Mesenteric fat pad (tissue), 1 donor: ENCODE measurements at places on chromosomes 12 and 14.

GRCh38 chr12:132373901-132374611, 44.7 kb upstream of the GALNT9 start:
- DNase-seq, result no peak

GRCh38 chr12:128323145-128323920, 56.4 kb downstream of the TMEM132C start:
- DNase-seq, result no peak

DNA sequence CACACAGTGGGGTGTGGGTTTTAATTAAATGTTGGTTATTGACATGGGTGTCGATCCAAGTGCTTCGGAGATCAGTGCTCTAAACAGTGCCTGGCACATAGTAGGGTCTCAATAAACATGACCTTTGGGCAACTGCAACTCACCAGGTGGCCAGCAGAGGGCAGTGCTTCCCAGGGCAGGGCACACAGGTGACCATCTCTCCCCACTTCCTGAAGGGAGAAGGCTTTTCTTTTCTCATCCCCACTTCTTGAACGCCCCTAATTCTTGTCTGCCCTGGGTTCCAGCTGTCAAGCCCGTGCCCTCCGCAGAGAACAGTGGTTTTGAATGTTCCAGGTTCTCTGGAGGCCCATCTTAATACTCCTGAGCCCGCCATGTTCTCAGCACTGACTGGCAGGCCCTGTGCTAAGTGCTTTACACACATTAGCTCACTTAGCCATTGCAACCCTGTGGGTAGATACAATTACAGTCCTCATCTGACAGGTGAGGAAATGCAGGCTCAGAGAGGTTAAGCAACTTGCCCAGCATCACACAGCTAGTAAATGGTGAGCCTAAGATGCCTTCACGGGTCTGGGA, 16.3 kb downstream of the RAPGEF3 start:
- DNase-seq, result no peak

- DNase-seq, result no peak
These were observed 111.3 kb upstream of the GARIN2 start for GRCh38 chr14:67077921-67078320.

DNA sequence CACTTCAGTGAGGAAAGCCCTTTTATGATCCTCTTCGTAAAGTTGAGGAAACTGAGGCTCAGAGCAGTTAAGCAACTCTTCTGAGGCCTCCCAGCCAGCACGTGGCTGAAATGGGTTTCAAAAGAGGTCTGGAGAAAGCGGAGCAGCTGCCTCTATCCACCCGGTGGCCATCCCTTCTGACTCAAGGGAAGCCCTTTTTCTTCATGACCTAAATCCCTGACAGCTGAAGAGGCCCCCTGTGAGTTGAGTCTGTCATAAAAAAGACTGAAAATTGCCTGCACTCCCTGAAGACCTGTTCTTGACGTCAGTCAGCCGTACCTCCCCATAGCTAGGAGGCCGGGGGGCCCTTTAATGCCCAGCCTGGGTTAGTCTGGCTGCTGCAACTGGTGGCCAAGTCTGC, 10.7 kb downstream of the CMKLR1 start:
- no peak for DNase-seq

GRCh38 chr12:46349253-46349652, 23.3 kb downstream of the SLC38A2 start:
- no peak for DNase-seq

DNA sequence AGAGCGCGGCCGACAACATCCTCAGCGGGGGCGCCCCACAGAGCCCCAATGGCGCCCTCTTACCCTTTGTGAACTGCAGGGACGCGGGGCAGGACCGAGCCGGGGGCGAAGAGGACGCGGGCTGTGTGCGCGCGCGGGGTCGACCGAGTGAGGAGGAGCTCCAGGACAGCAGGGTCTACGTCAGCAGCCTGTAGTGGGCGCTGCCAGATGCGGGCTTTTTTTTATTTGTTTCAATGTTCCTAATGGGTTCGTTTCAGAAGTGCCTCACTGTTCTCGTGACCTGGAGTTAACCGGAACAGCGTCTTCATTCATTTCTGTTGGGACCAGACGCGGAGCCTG, 103.8 kb upstream of the FKBP4 start:
- no peak for DNase-seq

- DNase-seq, result no peak
These were observed 406.3 kb downstream of the SLC6A15 start for GRCh38 chr12:84506282-84506681.

- DNase-seq, result no peak
These were observed 6.4 kb downstream of the TMEM106C start for GRCh38 chr12:47969845-47970244.

GRCh38 chr12:14275886-14276285, 89.6 kb upstream of the ATF7IP start:
- DNase-seq, result no peak

GRCh38 chr14:69665631-69666030, 54.2 kb downstream of the SUSD6 start:
- DNase-seq, result no peak

GRCh38 chr14:79281244-79282152, 929.8 kb downstream of the DIO2 start:
- no peak for DNase-seq

DNA sequence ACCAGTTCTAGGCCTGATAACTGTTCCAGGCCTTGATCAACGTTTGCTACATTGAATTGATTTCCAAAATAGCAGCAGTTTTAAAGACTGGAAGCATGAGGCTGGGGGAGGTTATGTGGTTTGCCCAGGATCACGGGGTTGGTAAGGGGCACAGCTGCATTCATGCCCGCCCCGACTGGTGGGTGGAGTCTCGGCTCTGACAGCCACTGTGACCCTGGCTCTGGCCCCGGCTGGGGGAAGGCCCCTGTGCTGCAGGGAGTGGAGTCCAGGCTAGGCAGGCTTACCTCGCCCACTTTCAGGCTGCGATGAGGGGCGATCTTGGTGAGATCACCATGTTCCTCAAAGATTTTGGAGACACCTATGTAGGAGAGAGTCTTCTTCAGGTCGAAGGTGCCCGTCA, 13.3 kb upstream of the SERPINA9 start:
- DNase-seq, result no peak
